ENCODE measurements at places on chromosomes 12 and 14.

DNA sequence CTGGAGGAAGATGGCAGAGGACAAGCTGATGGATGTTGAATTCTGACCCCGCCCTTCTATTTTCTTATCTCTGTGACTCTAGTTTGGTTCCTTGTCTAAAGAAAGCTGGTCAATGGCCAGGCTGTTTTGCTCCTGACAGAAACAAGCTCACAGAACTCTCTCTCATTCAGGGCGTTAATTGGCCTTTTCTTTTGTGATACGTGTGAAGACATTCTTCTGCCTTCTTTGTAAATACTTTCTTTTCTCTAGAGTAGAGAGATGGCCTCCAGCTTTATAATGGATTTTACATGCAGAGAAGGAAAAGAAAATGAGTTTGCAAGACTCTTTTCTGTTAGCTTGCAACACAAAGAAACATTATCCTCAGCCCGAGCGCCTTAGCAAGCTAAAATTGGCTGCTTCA, 492.2 kb upstream of the CCDC196 start:
- DNase-seq: no peak

DNA sequence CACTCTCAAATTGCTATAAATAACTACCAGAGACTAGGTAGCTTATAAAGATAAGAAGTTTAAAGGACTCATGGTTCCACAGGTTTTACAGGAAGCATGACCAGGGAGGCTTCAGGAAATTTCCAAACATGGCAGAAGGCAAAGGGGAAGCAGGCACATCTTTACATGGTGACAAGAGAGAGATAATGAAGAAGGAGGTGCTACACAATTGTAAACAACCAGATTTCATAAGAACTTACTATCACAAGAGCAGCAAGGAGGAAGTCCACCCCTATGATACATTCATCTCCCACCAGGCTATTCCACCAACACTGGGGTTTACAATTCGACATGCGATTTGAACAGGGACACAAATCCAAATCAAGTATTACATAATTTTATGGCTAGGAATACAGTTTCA, 257.7 kb downstream of the BTG1 start:
- no peak for DNase-seq

DNA sequence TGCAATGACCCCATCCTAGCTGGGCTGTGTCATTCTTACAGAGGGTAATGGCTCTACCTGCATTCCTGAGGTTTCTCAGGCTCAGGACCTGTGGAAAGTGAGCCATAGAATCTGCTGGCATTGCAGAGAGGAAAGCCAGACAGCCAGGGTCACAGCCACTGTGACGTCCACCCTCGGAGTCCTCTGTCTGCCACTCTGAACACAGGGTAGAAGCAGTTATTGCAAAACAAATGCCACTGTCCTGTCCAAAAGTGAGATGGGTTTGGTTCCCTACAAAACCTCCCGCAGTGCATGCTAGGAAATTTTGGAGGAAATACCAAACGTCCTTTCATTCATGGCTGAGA, 37.8 kb downstream of the TNFAIP2 start:
- DNase-seq: no peak

GRCh38 chr12:117702741-117703140, 266.0 kb downstream of the KSR2 start:
- no peak for DNase-seq

GRCh38 chr12:129887101-129887500, 16.7 kb downstream of the TMEM132D start:
- DNase-seq: no peak

GRCh38 chr12:52147367-52147963, 44.3 kb downstream of the KRT80 start:
- no peak for DNase-seq

GRCh38 chr14:55701638-55702037, 121.6 kb downstream of the KTN1 start:
- DNase-seq: no peak

DNA sequence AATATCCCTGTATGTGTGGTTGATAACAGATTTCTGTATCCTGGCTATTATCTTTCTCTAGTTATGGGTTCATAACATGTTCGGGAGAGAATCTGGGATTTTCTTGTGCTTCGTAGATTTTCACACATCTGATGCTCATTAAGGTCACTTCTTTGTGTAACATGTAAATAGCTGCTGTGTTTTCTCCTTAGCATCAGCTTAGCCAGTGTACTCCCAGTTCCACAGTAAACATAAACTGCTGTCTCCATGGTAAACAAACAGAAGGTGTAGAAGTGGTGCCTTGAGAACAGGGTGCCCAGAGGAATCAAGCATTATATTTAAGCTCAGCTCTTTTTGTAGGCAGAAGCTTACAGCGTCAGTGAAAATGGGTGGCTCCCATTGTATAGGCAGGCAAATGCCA, 88.0 kb downstream of the ANO6 start:
- no peak for DNase-seq

- DNase-seq: no peak
Measured at GRCh38 chr12:65907513-65907912, 83.2 kb downstream of the HMGA2 start.

DNA sequence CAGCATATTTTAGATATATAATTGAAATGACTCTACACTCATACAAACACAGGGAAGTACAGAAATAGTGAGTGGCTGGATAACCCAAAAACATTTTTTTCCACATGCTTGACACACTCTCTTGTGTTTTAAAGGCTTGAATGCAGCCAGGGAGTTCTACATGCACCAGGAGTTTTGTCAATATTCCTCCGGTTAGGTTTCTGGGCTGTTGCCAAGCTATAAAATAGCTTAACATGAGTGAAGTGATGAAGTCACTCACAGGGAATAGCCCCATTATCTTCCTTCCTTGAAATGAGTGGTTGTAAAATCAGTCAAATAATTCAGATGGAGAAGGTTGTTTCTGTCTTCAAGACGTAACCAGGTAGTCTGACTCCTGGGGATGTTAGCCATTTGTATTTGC, 582.7 kb downstream of the SLC6A15 start:
- no peak for DNase-seq

DNA sequence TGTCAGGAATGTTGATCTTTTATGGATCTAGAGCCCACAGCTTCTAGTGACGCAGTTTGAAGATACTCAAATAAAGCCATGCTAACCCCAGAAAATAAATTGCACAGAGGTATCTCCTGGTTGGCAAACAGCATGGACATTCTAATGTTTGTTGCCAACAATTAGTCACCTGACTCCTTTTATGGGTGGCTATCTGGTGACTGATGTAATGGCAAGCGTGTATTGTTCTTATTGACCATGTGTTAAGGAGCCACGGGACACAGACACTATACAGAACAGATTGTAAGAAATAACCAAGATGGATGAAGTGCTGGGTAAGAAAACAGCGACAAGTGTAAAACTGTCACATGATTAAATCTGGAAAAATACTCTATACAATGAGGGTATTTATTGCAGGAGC, 401.3 kb upstream of the PDE3A start:
- DNase-seq: no peak

GRCh38 chr12:80925237-80925636, 12.5 kb downstream of the LIN7A start:
- DNase-seq: no peak

GRCh38 chr12:124478985-124479645, 88.3 kb downstream of the NCOR2 start:
- no peak for DNase-seq

GRCh38 chr14:81471062-81471461, 62.6 kb downstream of the SEL1L start:
- DNase-seq: no peak

- DNase-seq: no peak
Measured at GRCh38 chr14:96625426-96625985, 123.3 kb downstream of the PAPOLA start.

DNA sequence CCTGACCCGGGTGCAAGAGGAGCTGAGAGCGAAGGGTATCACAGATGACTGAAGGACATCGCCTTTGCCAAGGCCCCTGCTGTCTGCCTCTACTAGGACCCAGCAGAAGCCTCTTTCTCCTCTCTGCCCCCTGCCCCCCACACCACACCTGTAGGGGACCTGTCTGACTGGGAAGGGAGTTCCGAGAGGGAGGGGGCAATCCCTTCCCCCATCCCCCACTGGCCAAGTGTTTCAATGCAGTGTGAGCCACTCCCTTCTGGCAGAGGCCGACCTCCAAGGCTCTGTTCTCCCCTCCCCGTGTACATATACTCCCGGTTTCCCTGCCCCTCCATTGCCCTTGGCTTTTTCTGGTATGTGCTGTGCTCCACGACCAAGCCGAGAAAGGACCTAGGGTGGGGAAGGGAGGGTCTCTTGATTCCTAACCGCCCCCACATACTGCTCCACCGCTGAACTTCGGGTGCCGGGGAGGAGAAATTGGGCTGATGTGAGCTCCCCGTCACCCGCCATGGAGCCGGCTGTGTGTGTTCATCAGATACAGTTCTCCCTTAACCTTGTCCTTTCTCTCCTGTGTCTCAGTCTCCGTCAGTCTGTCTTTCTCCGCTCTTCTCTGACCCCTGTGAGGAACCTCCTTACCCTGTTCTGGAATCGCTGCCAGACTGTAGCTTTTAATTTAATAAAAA, 2.0 kb upstream of the ARHGEF25 start:
- no peak for DNase-seq

DNA sequence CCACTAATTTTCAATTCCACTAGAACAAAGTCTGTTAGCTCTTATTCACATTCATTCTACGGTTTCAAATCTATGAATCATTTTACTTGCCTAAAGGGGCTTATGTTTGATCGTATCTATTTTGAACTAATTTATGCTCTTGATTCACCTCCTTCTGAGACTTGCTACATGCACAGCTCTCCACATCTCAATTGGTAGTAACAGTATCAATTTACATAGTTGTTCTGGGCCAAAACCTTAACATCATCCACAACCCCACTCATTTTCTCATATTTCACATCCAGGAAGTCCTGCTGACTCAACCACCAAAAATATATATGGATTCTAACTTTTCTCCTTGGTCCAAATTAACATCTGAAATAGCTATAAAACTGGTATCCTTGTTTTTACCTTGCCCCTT, 208.6 kb downstream of the RASSF9 start:
- no peak for DNase-seq

GRCh38 chr12:124822218-124822617, 41.4 kb downstream of the SCARB1 start:
- DNase-seq: no peak

GRCh38 chr12:6604259-6605029, 2.7 kb downstream of the CHD4 start:
- DNase-seq: no peak

DNA sequence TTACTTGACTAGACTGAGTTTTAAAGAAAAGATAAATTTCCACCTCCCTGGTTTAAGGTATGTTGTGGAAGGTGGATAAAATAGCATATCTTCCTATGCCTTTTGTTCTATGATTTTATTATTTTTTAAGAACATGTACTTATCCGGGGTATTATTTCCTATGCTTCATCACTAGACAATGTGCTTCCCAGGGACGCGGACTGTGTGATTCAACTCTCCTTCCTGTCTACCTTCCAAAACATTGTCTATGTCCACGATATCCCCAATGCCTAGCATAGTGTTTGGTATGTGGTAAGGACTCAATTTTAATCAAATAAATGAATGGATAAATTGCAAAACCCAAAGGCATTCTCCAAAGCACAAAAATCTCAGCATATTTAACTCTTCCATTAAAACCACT, 8.3 kb upstream of the CCND2 start:
- DNase-seq: no peak

DNA sequence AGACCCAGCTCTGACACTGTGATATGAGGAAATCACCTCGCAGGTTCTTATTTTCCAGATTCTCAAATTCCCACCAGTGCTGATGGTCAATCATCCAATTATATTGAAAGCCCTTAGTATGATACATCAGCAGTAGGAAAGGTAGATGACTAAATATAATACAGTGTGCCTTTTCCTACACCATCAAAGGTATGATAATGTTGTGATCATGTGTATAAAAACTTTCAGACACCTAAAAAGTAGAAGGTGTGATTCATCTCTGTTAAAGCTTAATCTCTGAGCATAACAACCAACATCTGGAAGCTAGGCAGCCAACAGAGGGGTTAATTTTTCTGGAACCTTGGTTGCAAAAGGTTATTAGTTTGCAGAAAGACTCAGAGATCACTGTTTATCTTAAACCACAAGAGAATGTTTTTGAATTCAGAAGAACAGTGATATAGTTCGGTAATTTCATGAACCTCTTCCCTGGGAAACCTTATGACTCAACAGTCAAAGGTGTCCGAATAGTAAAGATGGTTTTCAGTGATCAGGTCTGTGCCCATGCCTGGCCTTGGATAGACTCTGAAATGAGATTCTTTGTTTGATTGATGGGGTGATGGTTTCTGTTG, 122.5 kb downstream of the ETV6 start:
- no peak for DNase-seq

- no peak for DNase-seq
Measured at GRCh38 chr12:72889791-72890190, 617.6 kb downstream of the TRHDE start.

Measured in stimulated activated naive CD4-positive, alpha-beta T cell treated with Interleukin-2 at 50 U/mL for 16 hours (primary cell).